Activated CD8-positive, alpha-beta T cell treated with anti-CD3 and anti-CD28 coated beads for 36 hours (primary cell): ENCODE measurements at places on chromosomes 6 and 20. TPM values are rescaled to one million over a fixed set of nuclear protein-coding genes. Genes with fewer than 3 reads are reported as not detected.

ASIP gene
- not detected for total RNA-seq

WFDC10B gene
- total RNA-seq: not detected

OR12D3 gene
- total RNA-seq: not detected

CPNE5 gene
- 1.2 TPM for total RNA-seq

TFAP2B gene
- not detected for total RNA-seq

DEFB132 gene
- not detected for total RNA-seq

HEY2 gene
- not detected for total RNA-seq

DNA sequence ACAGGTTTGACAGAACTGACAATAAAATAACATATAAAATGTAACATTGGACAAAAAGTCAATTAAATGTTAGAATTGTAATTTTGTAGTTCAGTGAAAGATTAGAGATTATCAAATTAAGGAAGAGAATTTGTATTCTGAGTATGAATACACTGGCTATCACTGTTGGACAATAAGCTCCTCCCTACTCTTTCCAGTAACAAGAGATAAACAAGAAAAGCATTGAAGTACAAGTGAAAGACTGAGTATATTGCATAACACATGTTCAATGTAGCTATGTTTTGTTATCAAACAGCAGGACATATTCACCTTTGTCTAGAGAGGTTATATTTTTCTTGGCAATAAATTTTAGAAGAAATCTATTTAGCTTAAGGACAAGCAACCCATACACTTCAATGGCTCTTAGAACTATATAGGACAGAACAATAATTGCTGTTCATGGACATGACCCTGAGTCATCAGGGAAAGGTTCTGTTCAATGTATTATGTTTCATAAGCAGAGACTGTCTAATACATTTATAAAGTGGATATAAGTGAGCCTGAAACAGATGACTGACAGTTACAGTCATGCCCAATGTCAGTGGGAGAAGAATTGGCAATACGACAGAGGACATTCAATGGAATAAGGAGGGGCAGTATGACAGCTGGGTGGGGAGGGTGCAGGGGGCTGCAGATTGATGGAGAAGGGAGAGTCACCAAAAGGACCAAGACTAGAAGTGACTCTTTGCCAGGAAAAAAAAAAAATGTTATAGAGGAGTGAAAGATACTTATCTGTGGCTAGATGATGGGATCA is 520.4 kb downstream of the FRK start:
- no peak for DNase-seq

GRCh38 chr6:108200631-108201030 is 34.8 kb downstream of the NR2E1 start:
- DNase-seq: no peak

DNA sequence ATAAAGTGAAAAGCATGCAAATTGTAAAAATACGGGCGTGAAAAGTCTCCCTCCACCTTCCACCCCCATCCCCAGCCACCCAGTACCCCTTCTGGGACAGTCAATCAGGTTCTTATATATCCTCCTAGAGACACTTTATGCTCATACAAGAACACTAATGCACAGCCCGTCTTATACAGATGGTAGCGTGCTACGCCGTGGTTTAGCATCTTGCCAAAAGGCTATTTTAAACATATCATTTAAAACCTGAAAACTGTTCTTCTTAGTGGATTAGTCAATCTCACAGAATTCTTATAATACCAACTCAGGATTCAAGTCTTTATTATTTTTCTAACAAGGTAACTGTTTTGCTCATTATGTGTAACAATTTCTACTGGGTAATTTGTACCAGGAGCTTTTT is 57.2 kb upstream of the MRPS10 start:
- DNase-seq: no peak

DNA sequence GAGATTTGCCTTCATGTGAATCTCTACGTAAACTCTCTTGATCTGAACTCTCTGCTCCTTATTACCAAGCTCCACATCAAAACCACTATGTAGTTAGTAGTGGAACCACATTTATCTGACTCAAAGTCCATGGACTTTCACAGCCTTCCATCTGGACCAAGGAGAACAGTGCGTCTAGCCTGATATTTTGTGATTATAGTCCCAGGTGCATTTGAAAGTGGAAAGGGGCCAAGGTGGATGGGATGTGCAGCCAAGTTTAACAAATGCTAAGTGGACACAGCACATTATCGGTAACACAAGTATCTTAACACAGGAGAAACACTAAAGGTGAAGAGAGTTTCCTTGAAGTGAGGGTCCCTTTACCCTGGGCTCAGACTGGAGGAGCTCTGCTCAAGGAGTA is 281.2 kb upstream of the SGK1 start:
- no peak for DNase-seq

DNA sequence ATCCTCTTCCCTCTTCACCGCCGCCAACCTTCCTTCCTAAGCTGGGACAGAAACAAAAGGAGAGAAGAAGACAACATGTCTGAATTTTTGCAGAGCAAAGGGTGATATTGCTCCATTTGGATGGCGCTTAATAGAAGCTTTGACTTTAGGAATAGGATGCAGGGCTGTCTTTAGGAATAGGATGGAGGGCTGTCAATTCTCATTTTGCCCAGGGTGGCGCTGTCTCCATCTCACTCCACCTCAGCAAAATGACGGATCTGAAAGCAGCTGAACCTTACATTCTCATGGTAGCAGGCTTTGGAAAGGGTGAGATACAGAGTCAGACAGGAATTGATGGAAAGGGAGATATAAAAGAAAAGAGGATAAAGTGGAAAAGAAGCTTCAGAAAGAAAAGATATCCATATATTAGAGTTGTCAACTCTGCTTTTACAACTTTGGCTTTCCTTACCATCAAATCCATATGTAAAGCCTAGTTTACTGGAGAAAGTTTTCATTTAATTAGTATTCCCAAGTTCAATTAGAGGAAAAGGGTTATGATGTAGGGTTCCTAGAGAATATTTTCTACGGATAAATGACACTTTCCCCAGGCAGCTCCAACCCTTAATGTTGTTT is 2.4 kb downstream of the MTCL3 start:
- DNase-seq: peak; percentile 74

DNA sequence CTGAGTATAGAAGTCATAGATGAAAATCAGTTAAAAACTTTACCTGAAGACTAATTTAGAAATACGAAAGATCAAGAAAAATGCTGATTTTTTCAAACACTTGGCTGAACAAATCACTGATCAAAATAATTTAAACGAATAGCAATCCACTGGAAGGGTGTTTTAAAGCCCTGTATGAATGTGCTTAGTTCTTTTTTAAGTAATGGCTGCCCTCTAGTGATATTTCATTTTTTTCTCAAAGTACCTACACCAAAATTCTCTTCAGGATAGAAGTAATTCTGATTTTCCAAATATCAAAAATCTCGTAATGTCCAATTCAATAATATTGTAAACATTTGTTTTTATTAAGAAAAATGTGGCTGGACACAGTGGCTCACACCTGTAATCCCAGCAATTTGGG is 32.5 kb downstream of the AKAP7 start:
- no peak for DNase-seq

- no peak for DNase-seq
These were observed 39.6 kb upstream of the NELFCD start for GRCh38 chr20:58941471-58941870.

GRCh38 chr6:135423649-135424128 is 73.9 kb downstream of the AHI1 start:
- no peak for DNase-seq

DNA sequence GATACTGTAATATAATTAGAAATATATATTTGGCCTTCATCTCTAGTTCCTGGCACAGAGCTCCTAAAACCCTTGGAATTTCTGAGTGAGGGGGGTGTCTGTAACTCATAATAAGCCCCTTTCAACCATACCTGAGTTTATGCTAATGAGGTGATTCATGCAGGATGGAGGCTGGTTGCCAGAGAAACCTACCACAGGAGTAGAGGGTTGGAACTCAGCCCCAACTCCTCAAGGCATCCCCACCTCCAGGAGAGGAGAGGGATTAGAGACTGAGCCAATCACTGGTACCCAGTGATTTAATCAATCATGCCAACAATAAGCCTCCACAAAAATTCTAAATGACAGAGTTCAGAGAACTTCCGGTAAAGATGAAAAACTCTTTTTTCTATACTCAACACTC is 17.5 kb downstream of the UQCC1 start:
- DNase-seq: no peak

DNA sequence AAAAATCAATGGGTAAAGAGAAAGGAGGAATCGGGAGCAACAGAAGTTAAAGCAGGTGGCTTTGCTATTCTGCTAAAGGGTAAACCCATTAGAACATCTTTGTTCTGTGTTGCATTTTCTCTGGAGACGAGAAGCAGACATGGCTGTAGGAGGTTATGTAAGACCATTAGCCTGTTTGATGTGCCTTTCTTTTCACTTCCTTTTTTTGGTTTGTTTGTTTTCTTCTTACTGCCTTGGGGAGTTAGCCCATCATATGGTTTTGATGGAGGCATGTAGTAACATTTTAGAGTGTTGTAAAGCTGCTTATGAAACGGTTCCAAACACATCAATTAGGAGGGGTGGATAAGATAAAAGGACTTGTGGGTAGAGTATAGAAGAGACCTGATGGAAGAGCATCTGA is 131.0 kb downstream of the DOK5 start:
- no peak for DNase-seq

GRCh38 chr6:8731874-8732273 is 296.5 kb upstream of the SLC35B3 start:
- no peak for DNase-seq

GRCh38 chr6:33882154-33882553 is 78.4 kb upstream of the MLN start:
- no peak for DNase-seq

- no peak for DNase-seq
These were observed 118.7 kb downstream of the HFE start for GRCh38 chr6:26205625-26206574.

DNA sequence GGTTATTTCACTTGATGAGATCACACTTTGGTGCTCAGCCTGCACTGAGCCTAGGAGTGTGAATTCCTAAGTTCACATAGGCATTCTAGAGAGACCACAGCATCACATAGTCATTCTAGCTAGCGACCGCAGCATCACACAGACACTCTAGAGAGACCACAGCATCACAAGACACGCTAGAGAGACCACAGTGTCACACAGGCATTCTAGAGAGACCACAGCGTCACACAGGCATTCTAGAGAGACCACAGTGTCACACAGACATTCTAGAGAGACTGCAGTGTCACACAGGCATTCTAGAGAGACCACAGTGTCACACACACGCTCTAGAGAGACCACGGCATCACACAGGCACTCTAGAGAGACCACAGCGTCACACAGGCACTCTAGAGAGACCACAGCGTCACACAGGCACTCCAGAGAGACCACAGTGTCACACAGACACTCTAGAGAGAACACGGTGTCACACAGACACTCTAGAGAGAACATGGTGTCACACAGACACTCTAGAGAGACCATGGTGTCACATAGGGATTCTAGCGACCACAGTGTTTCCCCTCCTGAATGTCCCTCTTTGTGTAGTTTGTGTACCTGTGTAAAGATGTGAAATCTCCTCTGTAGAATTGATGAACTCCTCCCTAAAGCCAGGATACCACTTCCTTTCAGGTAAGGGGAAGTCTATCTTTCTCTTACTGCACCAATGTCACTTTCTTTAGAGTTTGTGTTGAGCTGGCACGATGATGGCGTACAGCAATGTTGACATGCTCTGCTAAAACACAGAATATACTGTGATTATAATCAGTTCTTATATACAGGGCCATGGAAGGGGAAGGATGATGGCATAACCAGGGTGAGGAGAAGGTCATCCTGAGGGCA is 169.4 kb downstream of the ZDHHC14 start:
- DNase-seq: peak; percentile 80

DNA sequence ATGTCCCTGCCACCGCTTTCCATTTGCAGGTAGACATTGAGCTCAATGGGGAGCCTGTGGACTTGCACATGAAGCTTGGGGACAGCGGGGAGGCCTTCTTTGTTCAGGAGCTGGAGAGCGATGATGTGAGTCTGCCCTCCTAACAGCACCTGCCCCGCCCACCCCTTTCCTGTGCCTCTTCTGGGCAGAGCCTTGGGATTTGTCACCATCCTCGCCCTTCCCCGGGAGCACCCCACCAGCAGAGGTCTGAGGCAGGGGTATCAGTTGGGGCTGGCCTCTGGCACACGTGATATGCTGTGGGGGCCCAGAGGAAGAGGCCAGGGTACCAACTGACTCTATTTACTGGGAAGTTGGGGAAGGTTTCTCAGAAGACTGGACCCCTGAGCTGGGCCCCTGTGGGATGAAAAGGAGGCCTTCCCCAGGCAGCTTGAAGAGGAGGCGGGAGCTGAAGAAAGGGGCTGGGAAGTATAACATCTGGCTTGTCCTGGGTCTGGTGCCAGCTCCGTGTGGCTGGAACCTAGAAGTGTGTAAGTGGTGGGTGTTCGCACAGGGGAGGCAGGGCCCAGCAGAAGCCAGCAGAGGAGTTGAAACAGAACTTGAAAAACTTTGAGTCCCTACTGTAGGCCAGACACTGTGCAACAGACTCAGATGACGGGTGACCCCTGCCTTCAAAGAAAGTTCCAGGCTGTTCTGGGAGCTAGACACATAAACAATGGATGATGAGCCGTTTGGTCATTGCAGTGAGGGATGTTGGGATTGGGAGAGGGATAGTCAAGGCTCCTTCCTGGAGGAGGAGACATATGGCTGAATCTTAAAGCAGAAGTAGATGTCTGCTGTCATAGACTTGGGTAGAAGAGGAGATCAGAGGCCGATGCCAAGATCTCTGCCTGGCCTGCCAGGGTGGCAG is 7.2 kb downstream of the LPIN3 start:
- no peak for DNase-seq

DNA sequence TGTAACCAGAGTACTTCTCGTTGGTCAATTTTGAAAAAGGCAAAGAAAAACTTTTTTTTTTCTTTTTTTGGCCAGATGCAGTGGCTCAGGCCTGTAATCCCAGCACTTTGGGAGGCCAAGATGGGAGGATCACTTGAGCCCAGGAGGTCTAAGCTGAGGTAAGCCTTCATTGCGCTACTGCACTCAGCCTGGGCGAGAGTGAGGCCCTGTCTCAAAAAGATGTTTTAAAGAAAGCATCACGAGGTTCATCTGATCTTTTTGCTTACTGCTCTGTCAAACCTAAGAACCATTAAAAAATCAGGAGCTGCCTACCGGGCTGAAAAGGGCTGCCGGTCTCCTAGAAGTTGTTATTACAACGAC is 607 bp downstream of the LYRM2 start:
- DNase-seq: no peak

DNA sequence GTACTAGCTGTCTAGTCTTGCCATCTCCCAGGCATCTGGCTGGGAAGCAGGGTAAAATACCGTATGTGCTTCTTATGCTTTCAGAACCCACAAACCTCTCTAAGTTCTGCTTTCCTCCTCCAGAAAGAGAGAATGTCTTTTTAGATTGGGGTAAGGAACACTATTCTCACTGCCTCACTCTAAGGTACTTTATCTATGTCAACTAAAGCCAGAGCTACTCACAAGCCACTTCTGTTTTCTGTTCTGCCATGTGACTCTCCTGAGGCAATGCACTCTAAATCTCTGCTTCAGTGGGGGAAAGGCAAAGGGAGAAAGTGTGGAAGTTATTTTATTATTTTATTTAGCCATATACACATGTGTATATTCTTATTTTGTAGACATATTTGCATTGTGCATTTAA is 15.6 kb downstream of the MEP1A start:
- DNase-seq: no peak

GRCh38 chr6:43698584-43699349 is 11.2 kb upstream of the MRPS18A start:
- DNase-seq: no peak

GRCh38 chr20:7362601-7363000 is 577.7 kb downstream of the HAO1 start:
- no peak for DNase-seq
